ENCODE measurements at places on chromosomes 6 and 20.

GRCh38 chr20:50338479-50339391, 148.1 kb downstream of the CEBPB start:
- DNase-seq, result peak; percentile 80

DNA sequence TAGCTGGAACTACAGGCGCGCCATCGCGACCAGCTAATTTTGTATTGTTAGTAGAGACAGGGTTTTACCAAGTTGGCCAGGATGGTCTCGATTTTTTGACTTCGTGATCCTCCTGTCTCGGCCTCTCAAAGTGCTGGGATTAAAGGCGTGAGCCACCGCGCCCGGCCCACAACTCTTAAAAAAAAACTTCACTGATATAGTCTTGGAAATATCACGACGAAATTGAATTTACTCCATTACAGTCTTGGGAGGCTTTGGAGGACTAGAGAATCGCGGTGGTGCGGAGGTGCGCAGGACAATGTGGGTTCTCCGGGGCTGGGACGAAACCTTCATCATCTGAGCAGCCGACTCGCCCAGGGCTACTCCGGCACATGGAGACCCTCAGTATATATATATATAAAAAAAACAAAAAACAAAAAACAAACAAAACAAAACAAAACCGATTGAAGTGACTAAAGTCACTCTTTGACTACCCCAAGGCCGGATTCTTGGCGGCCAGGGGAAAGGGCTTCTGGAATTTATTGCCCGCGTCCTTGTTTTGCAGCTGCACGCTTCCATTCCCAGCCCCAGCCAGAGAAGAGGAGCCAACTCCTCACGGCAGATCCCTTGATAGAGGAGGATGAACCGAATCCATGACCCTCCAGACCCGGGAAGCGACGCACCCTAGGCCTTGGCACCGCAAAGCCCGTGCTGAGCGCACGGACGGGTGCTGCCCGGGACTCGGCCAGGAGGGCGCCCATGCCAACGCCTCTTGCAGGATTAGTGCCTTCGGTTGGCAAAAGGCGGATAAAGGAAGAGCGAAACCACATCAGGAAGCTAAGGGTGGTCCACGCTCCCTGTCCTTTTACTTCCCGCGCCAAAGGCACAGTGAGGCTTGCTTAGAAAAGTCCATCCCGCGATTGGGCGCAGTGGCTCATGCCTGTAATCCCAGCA, 1.7 kb upstream of the GCM2 start:
- DNase-seq, result no peak

- DNase-seq, result no peak
Observed at GRCh38 chr20:23657202-23657601, 19.4 kb upstream of the CST3 start.

DNA sequence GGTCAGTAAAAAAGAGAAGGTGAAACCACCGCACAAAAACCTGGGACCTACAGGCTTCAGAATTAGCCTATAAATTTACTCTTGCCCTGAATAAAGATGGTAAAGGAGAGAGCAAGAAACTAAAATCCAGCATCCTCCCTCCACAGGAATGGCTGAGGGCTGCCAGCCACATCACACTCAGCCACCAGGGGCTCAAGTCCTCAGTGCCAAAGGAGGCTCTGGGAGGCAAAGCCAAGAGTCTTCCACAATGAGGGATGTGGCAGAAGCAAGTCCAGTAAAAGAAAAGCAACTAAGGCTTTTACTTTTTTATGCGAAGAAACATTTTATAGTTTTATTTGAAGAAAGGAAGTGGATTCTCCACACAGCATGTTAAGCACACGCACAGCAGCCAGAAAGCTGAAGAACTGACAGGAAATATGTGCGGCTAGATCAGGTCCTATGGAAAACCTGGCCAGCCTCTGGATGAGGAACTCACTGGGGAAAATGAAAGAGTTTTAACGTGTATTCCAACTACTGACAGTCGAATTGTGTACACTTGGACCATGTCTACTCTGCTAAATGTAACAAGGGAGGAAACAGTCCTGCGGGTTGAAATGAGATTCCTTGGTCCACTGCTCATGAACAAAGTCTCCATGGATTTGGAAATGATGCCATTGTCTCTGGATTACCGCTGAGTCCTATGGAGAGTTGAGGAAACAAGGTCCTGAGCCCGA, 219.4 kb upstream of the SSTR4 start:
- DNase-seq, result no peak

DNA sequence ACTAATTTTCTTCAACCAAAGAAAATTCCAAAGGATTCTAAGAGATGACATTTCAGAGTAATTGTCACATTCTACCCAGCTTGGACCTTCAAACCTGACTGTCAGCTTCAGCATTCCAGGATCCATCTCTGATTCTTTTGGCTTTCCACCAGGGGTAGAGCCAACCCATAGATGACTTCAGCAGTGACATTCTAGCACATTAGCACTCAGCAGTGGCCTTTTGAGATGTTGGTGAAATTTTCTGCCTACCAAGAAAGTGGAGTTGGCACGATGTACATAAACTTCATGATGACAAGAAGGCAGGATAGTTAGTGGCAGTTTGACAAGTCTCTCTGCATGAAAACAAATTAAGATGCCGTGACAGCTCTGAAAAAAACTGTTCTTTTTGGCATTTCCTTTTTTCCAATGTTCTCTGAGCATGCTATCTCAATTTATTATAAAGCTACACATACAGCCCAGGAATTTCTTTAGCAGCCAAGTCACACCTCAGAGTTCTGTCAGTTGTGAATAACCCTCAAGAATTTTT, 466.5 kb upstream of the RNF217 start:
- no peak for DNase-seq

GRCh38 chr6:136288566-136289326, 900 bp downstream of the BCLAF1 start:
- DNase-seq, result peak; percentile 76

- DNase-seq, result no peak
Observed at GRCh38 chr6:91029211-91029610, 442.3 kb upstream of the MAP3K7 start.

GRCh38 chr6:63565058-63565726, 7.1 kb upstream of the LOC128125822 start:
- no peak for DNase-seq

GRCh38 chr20:34996243-34997028, 40.8 kb downstream of the MYH7B start:
- no peak for DNase-seq

DNA sequence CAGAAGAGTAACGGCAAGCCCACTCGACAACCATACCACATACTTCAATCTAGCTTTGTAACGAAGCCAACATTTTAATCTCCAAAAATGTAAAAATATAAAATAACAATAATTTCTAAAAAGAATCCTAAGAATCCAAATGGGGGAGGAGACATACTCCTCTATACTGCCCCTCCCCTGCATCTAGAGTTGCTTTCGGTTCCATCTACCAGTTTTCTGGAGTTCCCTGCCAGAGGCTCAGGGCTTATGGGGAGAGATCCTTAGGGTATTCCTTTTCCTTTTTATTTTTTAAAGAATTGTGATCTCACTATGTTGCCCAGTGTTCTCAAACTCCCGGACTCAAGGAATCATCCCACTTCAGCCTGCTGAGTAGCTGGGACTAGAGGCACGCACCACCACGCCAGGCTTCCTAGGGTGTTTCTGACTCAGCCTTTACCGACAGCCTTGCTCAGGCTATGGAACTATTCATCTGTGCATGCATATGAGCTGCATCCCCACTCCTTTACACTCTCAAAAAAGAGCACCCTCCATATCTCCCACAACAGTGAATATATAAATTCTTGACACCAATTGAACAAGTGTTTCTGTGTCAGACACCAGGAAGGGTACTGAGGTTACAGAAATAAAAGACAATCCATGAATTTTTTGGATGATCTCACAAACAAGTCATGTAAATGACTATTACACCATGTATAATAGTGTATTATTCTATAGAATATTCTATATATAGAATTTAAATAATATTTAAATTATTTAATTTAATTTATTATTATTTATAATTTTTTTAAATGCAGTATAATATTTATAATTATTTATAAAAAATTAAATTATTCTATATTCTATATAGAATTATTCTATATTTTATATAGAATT, 40.7 kb upstream of the UBR2 start:
- no peak for DNase-seq

- peak; percentile 68 for DNase-seq
Observed at GRCh38 chr6:135159531-135159930, 21.6 kb upstream of the MYB start.

DNA sequence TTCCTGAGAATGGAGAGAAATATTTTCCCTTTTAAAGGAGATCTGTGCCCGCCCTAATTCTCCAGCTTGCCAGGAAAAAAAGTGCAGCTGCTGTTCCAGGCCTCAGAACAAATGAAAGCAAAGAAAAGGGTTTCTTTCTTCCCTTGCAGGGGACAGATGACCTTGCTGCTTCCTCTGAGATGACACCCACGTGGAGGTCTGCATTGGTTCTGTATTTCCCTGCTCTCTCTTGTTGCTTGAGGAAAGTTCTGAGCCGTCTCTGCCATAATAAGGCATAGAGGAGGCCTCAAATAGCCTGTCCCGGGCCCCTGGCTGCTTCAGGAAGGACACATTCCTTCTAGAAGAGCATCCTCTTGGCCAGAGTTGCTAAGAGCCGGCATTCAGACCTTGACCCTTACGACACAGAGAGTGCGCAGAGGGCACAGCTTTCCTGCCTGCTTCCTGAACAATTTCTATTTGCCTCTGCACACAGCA, 501.8 kb upstream of the SULF2 start:
- DNase-seq, result no peak

DNA sequence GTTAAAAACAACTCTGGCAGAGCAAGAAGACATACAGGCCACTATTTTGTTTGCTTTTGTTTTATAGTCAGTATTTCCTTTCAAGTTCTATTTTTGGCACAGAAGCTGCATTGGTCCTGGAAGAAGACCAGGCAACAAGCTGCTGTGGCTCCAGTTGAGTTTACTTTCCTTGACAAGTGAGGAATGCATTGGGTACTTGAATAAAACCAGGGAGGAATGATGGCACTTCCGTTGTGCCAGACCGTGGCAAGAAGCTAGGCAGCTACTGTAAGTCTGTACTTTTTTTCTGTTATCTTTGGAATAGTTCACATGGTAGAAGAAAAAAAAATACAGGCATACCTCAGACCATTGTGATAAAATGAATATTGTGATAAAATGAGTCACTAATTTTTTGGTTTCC, 66.3 kb downstream of the NCOA3 start:
- DNase-seq, result no peak

GRCh38 chr6:22083119-22083518, 213.7 kb downstream of the PRL start:
- no peak for DNase-seq

- peak; percentile 80 for DNase-seq
Observed at GRCh38 chr6:34027445-34027936, 118.4 kb downstream of the GRM4 start.

All from stimulated activated naive CD8-positive, alpha-beta T cell treated with anti-CD3 and anti-CD28 coated beads, Interleukin-15, Interleukin-2, amounts not matched to agents 100 U/mL and 50 U/mL, for 24 hours (primary cell).